ENCODE measurements at places on chromosomes 3 and 15. TPM values are rescaled to one million over a fixed set of nuclear protein-coding genes. Genes with fewer than 3 reads are reported as not detected.

DNA sequence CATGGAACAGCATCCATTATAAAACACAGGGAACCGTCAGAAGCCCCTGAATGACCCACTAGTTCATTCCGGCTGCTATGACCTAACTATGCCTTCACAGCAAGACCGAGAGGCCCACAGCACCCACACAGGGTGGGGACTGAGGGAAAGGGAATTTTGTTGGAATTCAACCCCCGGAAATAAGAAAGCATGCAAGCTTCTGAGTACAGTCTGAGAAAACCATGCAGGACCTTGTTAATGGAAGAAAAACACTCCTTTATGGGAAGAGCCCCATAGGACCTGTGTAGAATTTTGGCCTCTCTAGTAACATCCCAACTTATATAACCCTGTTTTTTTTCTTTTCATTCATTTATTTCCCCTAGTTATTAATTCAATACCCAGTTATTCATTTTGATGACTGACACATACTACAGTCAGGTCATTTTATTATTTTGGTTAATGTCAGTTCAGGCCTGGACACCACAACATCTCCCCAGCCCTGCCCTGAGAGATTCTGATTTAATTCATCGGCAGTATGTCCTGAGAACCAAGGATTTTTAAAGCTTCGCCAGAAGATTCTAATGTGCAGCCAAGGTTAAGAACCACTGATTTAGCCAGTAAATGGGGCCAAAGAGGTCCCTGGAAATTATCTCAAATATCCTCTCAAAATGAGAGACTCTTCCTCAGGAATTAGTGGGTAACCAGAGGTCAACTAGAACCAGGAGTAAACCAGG, 231.6 kb upstream of the GOLGA6L4 start:
- H3K27me3 ChIP-seq, result no peaks in the 10 kb centered on the region
- no peak for DNase-seq
- no peak overlapping the region for H3K27ac ChIP-seq
- H3K4me3 ChIP-seq, result no peak overlapping the region
- no peaks in the 10 kb centered on the region for H3K4me1 ChIP-seq

- no peaks in the 10 kb centered on the region for H3K36me3 ChIP-seq
- no peak overlapping the region for H3K27ac ChIP-seq
- H3K4me3 ChIP-seq, result no peak overlapping the region
- DNase-seq, result no peak
- H3K27me3 ChIP-seq, result no peaks in the 10 kb centered on the region
Measured at GRCh38 chr15:38745626-38746025, 181.0 kb upstream of the RASGRP1 start.

GRCh38 chr3:171455603-171456550, 4.3 kb downstream of the TNIK start:
- H3K4me3 ChIP-seq, result no peak overlapping the region
- H3K4me1 ChIP-seq, result peaks cover 8% of the 10 kb centered on the region
- DNase-seq, result no peak
- H3K27ac ChIP-seq, result no peak overlapping the region

GRCh38 chr3:99249627-99250026, 348.1 kb upstream of the DCBLD2 start:
- no peaks in the 10 kb centered on the region for H3K36me3 ChIP-seq
- DNase-seq, result no peak
- H3K4me1 ChIP-seq, result no peaks in the 10 kb centered on the region
- H3K27ac ChIP-seq, result no peak overlapping the region
- H3K4me3 ChIP-seq, result no peak overlapping the region

DNA sequence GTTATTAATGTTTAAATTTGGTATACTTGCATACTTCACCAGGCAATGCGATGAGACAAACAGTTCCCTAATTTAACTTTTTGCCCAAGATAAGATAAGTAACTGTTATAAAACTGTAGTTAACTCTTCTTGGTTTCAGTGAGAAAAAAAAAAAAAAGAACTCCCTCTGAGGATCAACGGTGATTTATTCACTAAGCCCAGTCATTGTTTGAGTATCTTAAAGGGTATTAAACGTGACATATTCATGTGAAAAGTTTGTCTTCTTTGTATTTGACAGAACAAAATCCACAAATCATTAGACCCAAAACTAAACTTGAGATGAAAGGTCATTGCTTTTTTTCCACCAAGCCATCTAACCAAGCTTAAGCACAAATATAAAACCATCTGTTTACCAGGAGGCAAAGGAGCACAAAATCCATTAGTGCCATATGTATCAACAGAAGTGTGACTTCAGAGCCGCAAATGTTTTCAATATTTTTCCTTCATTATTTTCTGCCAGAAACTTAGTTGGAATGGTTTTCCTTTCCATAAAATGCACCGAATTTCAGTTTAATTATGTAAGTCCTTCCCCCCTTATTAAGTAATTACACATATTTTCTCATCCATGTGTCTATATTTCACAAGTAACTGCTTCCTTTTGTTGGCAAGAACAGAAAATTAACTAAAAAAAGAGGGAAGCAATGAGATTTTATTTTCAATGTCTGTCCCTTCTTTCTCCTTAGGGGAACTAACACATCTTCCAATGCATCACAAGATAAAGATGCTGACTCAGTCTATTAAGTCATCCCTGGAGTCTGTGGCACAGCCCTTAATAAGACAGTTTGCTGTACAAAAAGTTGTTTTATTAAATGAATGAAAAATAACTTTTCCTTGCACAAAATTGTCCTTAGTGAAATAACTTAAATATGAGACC, 92.2 kb upstream of the RAP2B start:
- DNase-seq, result no peak
- no peaks in the 10 kb centered on the region for H3K27me3 ChIP-seq

DNA sequence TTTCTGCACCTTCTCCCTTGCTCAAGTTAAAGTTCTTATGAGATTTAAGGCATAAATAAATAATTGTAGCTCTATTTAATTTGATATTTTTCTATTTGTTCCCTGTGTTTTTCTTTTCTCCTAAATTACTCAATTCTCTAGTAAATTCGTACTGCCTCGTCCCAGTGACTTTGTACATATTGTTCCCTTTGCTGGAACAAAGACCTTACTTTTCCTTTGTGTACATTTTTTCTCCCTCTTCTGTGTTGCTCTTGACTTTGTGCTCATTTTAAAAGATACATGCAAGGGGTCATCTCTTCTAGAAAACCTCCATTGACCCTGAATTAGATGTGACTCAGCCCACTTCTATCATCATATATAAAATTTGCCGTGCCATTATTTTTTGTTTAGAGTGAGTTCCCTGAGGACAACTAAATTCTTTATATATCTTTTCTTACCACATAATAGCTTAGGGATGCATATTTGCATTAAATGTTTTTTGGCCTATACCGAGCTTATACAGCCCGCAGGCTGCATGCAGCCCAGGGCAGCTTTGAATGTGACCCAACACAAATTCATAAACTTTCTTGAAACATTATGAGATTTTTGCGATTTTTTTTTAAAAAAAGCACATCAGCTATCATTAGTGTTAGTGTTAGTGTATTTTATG, 29.6 kb downstream of the PPP4R2 start:
- no peak overlapping the region for H3K27ac ChIP-seq
- H3K36me3 ChIP-seq, result no peaks in the 10 kb centered on the region
- no peaks in the 10 kb centered on the region for H3K27me3 ChIP-seq
- H3K4me3 ChIP-seq, result no peak overlapping the region
- peaks cover 5% of the 10 kb centered on the region for H3K4me1 ChIP-seq

DNA sequence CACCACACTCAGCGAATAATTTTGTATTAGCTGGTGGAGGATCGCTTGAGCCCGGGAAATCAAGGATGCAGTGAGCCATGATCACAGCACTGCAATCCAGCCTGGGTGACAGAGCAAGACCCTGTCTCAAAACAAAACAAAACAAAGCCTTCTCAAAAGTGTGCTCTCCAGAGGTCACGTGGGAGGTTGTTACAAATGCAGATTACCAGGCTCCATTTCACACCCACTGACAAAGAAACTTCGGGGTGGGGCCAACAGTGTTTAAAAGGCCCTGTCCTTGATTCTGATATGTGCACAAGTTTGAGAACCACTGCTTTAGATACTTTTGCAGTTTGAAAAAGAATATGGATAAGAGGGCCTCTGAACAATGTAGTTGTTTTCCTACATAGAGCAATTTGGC, 80.5 kb downstream of the UBE2E2 start:
- H3K27ac ChIP-seq, result no peak overlapping the region
- H3K36me3 ChIP-seq, result no peaks in the 10 kb centered on the region
- no peak overlapping the region for H3K4me3 ChIP-seq
- no peaks in the 10 kb centered on the region for H3K27me3 ChIP-seq

- H3K4me1 ChIP-seq, result no peaks in the 10 kb centered on the region
- DNase-seq, result no peak
- no peaks in the 10 kb centered on the region for H3K27me3 ChIP-seq
- no peaks in the 10 kb centered on the region for H3K36me3 ChIP-seq
Measured at GRCh38 chr3:98731720-98732285, 31.3 kb upstream of the ST3GAL6 start.

GRCh38 chr3:71244153-71244825, 339.2 kb downstream of the FOXP1 start:
- H3K4me1 ChIP-seq, result peaks cover 2% of the 10 kb centered on the region
- H3K36me3 ChIP-seq, result no peaks in the 10 kb centered on the region
- H3K4me3 ChIP-seq, result peak overlapping the region; percentile 30
- DNase-seq, result no peak

GRCh38 chr15:42640109-42640508, 64.7 kb downstream of the STARD9 start:
- no peak overlapping the region for H3K27ac ChIP-seq
- H3K4me3 ChIP-seq, result no peak overlapping the region
- no peaks in the 10 kb centered on the region for H3K36me3 ChIP-seq
- H3K27me3 ChIP-seq, result no peaks in the 10 kb centered on the region
- no peak for DNase-seq

DNA sequence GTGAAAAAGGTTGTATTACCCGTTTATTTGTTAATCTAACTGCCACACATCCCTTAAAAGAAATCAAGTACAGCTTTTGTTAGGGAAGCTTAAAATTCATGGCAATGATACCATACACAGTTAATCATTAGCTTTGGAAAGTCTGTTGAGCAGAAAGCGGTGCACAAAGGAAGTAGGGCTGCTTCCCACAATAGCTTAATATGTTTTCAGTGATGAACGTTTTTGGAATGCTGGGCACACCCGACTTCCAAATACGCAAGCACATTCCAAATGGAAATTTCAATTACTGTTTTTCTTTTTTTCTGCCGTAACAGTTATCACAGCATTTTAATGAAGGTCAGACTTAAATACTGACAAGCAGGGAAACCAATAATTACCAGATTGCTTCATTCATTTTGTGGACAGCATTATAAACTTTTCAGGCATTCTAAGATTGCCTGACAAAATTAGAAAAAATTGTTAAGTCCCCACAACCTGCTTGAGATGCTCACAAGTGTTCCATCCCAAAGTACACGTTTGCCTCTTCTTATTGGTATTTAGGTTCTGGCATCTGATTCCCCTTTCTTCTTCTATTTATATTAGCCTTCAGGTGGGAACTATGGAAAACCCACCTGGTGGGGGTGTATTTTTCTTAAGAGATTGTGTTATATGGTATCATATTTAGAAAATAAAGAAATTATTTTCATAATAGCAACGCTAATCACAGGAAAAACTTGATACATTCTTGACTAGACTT, 1.1 kb upstream of the ECT2 start:
- peak overlapping the region; percentile 94 for H3K4me3 ChIP-seq
- peak overlapping the region; percentile 82 for H3K27ac ChIP-seq
- H3K4me1 ChIP-seq, result no peaks in the 10 kb centered on the region
- no peak for DNase-seq

GRCh38 chr15:66768987-66769386, 67.0 kb downstream of the SMAD6 start:
- DNase-seq, result no peak
- H3K36me3 ChIP-seq, result no peaks in the 10 kb centered on the region
- H3K27me3 ChIP-seq, result no peaks in the 10 kb centered on the region
- no peak overlapping the region for H3K27ac ChIP-seq

DNA sequence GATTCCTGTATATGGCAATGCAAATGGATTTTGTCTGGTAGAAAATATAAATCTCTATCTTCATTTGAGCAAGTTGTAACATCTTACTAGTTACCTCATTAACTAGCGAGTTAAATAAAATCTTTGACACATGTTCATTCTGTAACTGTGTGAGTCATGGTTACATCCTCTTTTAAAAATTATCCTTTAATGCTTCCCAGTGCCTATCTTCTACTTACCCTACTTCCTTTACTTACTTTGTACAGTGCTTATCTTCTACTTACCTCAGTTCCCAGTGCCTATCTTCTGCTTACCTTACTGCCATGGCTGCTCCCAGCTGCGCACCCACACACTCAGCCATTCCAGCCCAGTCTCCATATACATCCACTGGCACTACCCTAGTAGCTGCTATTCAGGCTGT, 71.9 kb upstream of the GOLGA8B start:
- DNase-seq, result no peak
- H3K4me1 ChIP-seq, result peaks cover 4% of the 10 kb centered on the region
- H3K27me3 ChIP-seq, result no peaks in the 10 kb centered on the region
- no peak overlapping the region for H3K27ac ChIP-seq
- no peaks in the 10 kb centered on the region for H3K36me3 ChIP-seq
- no peak overlapping the region for H3K4me3 ChIP-seq

GRCh38 chr15:82950746-82951370, 1.7 kb downstream of the HOMER2 start:
- DNase-seq, result no peak
- H3K36me3 ChIP-seq, result no peaks in the 10 kb centered on the region
- no peak overlapping the region for H3K4me3 ChIP-seq
- no peaks in the 10 kb centered on the region for H3K4me1 ChIP-seq
- H3K27ac ChIP-seq, result no peak overlapping the region
- H3K27me3 ChIP-seq, result peaks cover 17% of the 10 kb centered on the region

DNA sequence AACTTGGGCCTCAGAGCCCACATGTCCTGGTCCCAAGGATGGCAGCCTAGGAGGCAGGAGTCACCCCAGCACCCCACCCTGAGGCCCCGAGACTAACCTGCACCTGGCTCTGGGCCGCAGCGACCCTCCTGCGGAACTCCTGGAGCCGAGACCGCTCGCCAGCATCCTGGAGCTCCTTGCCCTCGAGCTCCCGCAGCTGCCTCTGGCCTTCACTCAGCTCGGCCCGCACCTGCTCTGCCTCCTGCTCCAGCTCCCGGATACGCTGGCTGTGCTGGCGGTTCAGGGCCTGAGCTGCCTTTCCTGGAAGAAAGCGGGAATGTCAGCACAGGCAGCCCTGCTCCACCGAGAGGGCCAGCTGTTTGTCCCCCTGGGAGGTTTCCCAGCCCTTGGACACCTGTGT, 13.2 kb downstream of the KIF7 start:
- no peak overlapping the region for H3K4me3 ChIP-seq
- peaks cover 28% of the 10 kb centered on the region for H3K36me3 ChIP-seq
- H3K27ac ChIP-seq, result no peak overlapping the region
- DNase-seq, result no peak
- H3K4me1 ChIP-seq, result no peaks in the 10 kb centered on the region

GRCh38 chr3:167899093-167899492, 163.6 kb downstream of the SERPINI1 start:
- no peak for DNase-seq
- H3K27ac ChIP-seq, result no peak overlapping the region
- H3K4me1 ChIP-seq, result no peaks in the 10 kb centered on the region
- H3K4me3 ChIP-seq, result no peak overlapping the region
- no peaks in the 10 kb centered on the region for H3K36me3 ChIP-seq
- no peaks in the 10 kb centered on the region for H3K27me3 ChIP-seq

GRCh38 chr15:91541286-91541685, 312.2 kb upstream of the SLCO3A1 start:
- H3K27ac ChIP-seq, result no peak overlapping the region
- no peaks in the 10 kb centered on the region for H3K36me3 ChIP-seq
- H3K4me1 ChIP-seq, result no peaks in the 10 kb centered on the region
- no peaks in the 10 kb centered on the region for H3K27me3 ChIP-seq
- DNase-seq, result no peak

The DPH3 gene
- 40.1 TPM for total RNA-seq

The FGD5 gene
- 15.3 TPM for total RNA-seq

The EOMES gene
- 0.47 TPM for total RNA-seq

The SRGAP3 gene
- total RNA-seq, result 11.4 TPM

The CDHR4 gene
- 0.50 TPM for total RNA-seq

The TGM4 gene
- not detected for total RNA-seq

The ZNF385D gene
- total RNA-seq, result 11.2 TPM

The CKMT1A gene
- total RNA-seq, result 35.0 TPM

The CPNE9 gene
- 4.4 TPM for total RNA-seq

The SENP2 gene
- total RNA-seq, result 69.3 TPM
